ENCODE measurements at places on chromosomes 1 and 21.

- DNase-seq, result no peak
Observed at GRCh38 chr1:91685994-91686393, 185.3 kb downstream of the CDC7 start.

- no peak for DNase-seq
Observed at GRCh38 chr21:37704751-37705150, 211.5 kb downstream of the KCNJ6 start.

DNA sequence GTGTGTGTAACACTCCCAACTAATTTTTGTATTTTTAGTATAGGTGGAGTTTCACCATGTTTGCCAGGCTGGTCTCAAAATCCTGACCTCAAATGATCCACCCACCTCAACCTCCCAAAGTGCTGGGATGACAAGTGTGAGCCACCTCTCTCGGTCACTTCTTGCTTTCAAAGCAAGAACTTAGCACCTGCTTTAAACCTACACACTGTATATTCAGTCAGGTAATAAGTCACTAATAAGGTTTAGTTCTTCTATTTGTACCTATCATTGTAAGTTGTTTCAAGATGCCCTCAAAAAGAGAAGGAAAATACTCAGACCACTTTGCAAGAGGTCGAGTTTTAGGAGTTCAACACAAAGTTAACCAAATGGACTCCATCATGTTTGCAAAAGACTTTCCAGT lies 431.3 kb downstream of the MRPL39 start:
- no peak for DNase-seq

DNA sequence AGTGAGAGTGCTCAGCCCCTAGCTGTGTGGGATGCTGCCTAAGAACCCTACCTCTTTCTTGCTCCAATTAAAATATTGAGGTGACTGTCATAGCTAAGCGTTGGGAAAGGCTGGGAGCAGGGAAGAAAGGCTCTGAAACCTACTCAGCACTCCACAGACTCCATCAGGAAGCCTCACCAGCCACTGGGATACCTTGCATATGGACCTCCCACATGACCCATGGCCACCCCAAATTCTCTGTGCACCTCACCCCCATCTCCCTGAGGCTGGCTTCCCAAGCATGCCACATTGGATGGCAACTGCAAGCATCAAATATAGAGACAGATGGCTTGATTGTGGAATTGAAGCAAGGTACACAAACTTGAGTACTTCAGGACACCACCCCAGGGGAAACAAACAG lies 41.8 kb downstream of the FLVCR1 start:
- no peak for DNase-seq

DNA sequence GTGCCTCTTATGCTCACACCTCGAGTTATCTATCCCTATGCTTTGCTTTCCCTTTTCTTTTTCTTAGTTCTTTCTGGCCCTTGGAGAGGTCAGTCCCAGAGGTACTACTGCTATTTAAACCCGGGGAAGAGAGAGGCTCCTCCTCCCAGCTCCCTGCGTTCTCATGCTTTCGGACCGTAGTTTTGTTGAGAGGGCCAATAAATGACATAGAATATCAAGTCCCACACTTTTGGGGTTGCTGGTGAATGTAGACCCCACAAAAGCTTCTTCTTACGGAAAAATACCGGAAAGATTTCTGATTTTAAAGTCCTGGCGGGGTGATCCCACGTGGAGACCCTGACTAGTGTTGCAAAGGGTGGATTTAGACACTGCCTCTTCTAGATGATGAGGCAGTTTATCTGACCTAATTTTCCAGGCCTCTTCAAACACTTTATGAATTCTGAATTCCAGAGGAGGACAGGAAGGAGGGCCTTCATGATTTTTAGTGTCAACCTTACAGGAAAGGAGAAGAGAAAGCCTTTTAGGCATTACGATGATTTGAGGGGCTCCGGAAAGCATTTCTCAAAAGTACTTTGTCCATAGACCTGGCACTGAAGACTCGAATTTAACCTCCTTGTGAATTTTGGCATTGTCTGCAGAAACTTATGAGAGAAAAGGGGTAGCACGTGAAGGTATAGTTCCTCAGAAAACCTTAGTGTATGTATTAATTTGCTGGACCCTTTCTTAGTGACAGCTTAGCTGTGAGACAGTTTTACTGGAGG lies 694 bp downstream of the TMEM167B start:
- no peak for DNase-seq

DNA sequence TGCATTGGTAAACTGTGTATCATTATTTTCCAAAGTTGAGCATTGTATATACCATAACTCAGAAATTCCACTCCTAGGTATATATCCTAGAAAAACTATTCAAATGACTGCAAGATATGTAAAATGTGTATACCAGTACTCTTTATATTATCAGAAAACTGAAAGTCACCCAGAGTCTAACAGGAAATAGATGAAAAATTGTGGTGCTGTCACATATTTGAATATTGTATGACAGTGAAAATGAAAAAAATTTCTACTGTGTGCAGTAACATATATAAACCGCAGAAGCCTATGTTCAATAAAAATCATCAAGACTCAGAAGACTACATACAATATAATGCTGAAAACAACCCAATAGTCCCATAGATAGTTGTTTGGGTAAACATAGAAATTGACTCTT lies 74.4 kb upstream of the LYPLAL1 start:
- no peak for DNase-seq

DNA sequence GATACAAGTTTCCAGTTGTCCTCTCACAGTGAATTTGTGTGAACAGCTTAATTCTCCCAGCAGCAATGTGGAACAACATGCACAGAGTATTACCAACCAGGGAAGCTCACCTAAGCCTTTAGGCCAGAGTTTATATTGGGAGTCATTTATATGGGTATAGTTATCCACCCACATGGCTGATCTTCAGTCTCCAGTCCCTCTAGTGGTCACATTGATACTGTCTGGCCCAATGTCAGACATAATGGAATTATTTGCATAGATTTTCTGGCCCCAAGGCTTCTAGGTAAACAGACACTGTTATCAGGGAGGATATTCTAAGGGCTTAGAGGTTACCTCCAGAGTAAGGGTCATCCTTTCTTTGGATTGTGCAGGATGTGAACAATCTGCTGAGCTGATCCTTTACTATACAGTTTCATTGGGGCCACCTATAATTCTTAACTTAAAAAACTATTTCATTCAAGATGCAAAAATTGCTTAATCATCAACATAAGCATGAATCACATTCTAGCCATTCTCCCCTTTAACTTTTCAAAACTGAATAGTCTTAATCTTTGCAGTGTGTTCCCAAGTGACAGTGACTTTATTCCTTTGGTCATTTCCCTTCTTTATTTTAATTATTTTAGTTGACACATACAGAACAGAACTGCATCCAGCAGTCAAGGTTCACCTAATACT lies 210.9 kb downstream of the LTN1 start:
- peak; percentile 7 for DNase-seq

DNA sequence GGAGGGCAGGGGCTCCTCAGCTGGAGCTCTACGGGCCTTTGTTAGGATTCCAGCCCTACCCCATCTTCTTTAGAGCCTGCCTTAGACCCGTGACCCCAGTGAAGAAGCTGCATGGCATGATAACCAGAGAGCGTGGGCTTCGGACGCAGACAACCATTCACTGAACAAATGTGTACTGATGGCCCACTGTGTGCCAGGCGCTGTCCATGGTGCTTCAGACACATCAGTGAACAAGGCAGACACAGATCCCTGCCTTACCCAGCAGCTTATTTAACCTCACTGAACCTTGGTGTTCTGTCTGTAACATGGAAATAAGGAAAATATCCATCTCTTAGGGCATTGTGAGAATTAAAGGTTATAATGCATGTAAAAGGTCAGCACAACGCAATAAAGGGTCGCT lies 9.5 kb downstream of the CHIT1 start:
- DNase-seq, result no peak

- no peak for DNase-seq
Observed at GRCh38 chr1:23371987-23372880, 2.6 kb upstream of the ZNF436 start.

DNA sequence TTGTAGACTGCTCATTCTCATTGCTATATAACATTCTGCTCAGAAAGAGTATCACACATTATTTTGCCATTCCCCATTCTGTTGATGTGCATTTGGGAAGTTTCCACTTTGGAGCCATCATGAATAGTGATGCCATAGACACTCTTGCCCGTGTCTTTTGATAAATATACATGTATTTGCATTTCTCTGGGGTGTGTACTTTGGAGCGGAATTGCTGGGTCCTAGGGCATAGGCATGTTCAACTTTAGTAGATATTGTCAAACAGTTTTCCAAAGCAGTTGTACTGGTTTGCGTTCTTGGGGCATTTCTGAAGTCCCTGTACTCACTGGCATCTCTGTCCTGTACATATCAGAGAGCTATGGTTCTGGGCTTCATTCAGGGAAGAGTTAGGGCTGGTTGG lies 52.1 kb downstream of the PIK3CD start:
- no peak for DNase-seq

- DNase-seq, result no peak
Observed at GRCh38 chr1:165496501-165496900, 47.3 kb upstream of the LRRC52 start.

GRCh38 chr1:193438771-193439170 lies 252.4 kb upstream of the B3GALT2 start:
- no peak for DNase-seq

DNA sequence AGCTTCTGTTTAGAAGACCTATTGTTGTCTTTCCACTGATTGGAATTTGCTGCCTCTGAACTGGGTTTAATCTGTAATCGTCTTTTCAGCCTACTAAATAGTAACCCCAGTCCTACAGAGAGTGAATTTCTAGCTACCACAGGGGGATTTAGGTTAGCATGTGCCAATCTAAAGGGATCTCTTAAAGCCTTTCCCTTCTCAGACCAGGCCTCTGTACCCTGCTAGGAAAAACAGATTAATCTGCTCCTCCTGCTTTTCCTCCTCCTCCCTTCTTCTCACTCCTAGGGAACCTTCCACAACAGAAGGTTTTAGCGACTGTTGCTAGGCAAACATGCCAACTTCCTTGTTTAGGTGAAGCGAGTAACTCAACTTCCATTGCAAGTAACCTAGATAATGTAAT lies 1.3 kb upstream of the RC3H1 start:
- no peak for DNase-seq

GRCh38 chr1:11564237-11564636 lies 85.3 kb downstream of the DISP3 start:
- no peak for DNase-seq

GRCh38 chr1:208074353-208074752 lies 163.4 kb upstream of the CD34 start:
- no peak for DNase-seq

DNA sequence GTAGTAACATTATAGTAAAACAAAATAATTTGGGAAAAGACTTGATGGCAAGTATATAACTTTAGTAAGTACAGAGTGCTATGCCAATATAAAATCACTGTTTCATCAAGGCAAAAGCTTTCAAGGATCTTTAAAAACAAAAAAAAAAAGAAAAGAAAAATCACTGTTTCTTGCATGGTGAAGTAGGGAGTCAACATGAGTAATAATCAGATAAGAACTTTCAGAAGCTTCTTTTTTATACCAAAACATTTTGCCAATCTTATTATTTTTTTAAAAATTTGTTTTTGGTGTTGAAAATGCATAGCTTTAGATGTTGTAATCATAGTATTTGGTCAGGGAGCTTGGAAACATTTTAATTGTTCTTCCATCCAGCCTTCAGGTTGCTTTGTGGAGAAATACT lies 37.2 kb downstream of the CAMSAP2 start:
- DNase-seq, result no peak

DNA sequence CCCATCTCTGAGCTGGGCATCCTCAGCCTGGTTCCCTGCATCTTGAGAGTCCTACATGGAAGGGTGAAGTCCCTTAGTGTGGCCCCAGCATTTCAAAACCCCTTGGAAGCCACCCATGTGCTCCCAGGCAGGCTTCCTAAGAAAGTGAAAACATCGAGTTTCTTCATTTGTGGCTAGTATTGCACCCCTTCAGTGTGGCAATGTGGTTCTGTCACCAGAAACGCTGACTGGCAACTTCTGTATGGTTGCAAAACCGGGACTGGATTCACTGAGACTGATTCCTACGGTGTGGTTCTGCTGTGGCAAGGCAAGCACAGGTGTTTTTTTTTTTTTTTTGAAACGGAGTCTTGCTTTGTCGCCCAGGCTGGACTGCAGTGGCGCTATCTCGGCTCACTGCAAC lies 9.0 kb upstream of the IFNGR2 start:
- DNase-seq, result no peak

GRCh38 chr1:244273845-244274619 lies 177.7 kb downstream of the ADSS2 start:
- DNase-seq, result peak; percentile 51

DNA sequence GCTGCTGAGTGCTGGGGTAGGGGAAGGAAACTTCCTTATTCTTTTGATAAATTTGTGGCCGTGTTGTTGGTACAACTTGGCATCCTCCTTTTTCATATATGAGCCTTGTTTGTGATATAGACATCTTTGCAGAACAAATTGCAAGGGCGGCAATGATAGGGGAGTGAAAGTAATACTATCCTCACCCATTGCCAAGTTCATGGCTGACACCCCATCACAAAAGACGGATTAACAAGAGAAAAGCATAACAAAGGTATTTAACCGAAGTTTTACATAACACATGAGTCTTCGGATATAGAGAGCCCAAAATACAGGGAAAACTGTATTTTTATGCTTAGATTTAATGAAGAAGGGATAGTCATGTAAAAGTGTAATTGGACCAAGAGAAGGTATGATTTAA lies 86.3 kb upstream of the TMPRSS2 start:
- no peak for DNase-seq

DNA sequence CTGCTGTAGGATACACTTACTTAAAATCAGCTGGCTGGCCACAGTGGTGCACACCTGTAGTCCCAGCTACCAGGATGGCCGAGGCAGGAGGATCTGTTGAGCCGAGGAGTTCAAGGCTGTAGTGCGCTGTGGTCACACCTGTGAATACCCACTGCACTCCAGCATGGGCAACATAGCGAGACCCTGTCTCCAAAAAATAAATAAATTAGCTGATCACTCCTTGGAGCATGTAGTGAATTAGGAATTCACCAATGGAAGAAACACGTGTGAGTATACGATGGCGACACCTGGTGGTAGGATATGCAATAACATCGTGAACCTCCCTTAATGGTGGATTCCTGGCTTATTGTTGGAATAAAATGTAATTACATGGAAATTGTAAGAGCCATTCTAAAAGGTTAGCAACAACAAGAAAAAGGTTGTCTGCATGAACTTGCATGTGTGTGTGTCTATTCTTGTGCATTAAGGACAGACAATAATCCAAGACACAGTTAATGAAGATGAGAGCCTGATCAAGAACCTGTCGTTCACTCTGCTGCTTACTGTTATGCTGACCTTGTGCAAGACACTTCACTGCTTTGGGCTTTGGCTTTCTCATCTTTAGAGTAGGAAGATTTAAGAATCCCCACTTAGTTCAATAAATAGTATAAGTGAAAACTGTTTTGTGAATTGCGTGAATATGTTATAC lies 38.6 kb upstream of the COX20 start:
- DNase-seq, result peak; percentile 76

- no peak for DNase-seq
Observed at GRCh38 chr1:154519591-154519991, 17.4 kb upstream of the SHE start.

GRCh38 chr1:168708698-168709404 lies 20.2 kb downstream of the DPT start:
- DNase-seq, result no peak

- no peak for DNase-seq
Observed at GRCh38 chr1:151472856-151473731, 13.8 kb upstream of the POGZ start.
